Thyroid gland (tissue), 4 donors: ENCODE measurements at places on chromosomes 3 and 15. TPM values are rescaled to one million over a fixed set of nuclear protein-coding genes. Genes with fewer than 3 reads are reported as not detected.

- H3K4me3 ChIP-seq = no peak overlapping the region
- peaks cover 6% of the 10 kb centered on the region for H3K4me1 ChIP-seq
- H3K27me3 ChIP-seq = peaks cover 5% of the 10 kb centered on the region
These were observed 4.0 kb downstream of the SPSB4 start for GRCh38 chr3:141055136-141055535.

GRCh38 chr3:128217702-128218547 lies 64.6 kb downstream of the EEFSEC start:
- no peaks in the 10 kb centered on the region for H3K27me3 ChIP-seq
- H3K4me3 ChIP-seq = no peak overlapping the region
- no peak overlapping the region for H3K27ac ChIP-seq
- peaks cover 25% of the 10 kb centered on the region for H3K4me1 ChIP-seq
- no peaks in the 10 kb centered on the region for H3K36me3 ChIP-seq

GRCh38 chr3:49792371-49793150 lies 6.2 kb upstream of the IP6K1 start:
- DNase-seq = no peak
- H3K4me3 ChIP-seq = no peak overlapping the region
- H3K36me3 ChIP-seq = no peaks in the 10 kb centered on the region
- H3K27me3 ChIP-seq = no peaks in the 10 kb centered on the region
- H3K4me1 ChIP-seq = no peaks in the 10 kb centered on the region
- no peak overlapping the region for H3K27ac ChIP-seq

DNA sequence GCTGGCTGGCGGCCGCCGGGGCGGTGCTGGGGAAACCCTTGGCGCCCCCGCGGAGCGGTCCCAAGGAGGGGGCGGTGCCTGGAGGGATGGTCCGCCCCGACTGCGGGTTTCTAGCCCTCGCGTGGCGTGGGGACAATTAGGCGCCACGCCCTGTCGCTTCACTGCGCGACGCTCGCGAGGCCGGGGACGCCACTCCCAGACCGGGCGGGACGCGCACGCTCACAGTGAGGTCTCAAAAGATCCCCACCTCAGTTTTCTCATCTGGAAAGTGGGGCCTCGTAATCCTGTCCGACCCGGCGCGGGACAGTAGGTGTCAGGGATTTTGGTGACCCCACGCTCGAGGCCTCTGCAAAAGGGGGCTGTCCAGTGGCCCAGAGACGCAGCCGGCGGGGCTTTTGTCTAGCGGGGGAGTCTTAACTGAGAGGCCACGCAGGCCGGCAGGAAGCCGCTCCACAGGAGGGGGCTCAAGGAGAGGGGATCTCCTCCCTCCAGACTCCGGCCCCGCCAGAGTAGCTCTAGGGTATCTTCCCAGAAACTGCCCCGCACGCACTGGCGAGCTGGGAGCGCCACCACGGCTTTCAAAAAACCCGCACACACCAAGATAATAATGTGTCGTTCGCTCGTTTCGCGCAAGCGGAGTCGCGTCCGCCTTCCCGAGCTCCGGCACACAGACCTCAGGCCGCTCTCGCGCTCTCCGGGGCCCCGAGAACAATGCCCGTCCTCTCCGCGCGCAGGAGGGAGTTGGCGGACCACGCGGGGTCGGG lies 710 bp upstream of the CLK3 start:
- H3K4me1 ChIP-seq = peaks cover 19% of the 10 kb centered on the region
- H3K36me3 ChIP-seq = peaks cover 8% of the 10 kb centered on the region
- H3K4me3 ChIP-seq = peak overlapping the region; percentile 79
- peak overlapping the region; percentile 98 for H3K27ac ChIP-seq
- DNase-seq = peak; percentile 89
- no peaks in the 10 kb centered on the region for H3K27me3 ChIP-seq

CBLB gene
- 83.3 TPM for total RNA-seq

SERPINI1 gene
- total RNA-seq = 3.1 TPM
